ENCODE measurements at places on chromosomes 7 and 10.

DNA sequence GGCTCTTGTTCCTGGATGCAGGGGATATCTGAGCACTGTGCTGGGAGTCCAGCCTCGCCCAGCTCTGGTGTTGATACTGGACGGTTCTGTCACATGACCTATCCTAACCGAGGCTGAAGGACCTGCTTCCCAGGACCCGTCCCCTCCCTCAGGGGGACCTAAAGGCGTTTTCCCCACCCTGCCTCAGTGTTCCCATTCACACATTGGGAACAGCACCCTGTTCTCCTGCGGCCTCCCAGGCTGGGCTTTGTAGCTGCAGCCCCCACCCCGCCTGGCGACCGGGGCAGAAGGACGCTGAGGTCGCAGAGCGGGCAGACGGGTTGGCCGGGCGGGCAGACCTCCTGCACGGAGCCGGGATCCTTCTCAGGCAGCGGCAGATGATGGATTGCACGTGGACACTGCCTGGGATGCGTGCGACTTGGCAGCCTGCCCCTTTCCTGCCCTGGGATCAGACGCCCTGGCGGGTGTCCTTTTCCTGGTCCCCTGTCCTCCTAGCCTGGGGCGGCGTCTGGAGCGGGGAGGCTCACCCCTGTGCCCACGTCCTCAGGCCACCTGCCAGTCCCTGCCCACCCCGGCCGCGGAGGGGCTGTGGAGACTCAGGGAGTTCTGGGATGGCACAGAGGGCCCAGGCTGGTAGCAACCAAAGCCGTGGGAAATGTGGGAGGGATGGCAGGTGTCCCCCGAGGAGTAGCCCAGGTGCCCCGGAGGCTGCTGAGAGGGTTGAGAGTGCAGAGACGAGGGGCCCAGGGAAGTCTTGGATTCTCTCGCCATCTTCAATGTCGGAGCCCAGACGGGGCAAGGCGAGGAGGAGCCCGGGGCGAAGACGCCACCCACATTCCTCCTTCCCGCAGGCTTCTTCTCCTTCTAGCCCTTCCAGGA, 17.2 kb upstream of the PSMG3 start:
- DNase-seq: no peak

- peak; percentile 11 for DNase-seq
Measured at GRCh38 chr7:85829817-85830432, 643.1 kb upstream of the SEMA3D start.

DNA sequence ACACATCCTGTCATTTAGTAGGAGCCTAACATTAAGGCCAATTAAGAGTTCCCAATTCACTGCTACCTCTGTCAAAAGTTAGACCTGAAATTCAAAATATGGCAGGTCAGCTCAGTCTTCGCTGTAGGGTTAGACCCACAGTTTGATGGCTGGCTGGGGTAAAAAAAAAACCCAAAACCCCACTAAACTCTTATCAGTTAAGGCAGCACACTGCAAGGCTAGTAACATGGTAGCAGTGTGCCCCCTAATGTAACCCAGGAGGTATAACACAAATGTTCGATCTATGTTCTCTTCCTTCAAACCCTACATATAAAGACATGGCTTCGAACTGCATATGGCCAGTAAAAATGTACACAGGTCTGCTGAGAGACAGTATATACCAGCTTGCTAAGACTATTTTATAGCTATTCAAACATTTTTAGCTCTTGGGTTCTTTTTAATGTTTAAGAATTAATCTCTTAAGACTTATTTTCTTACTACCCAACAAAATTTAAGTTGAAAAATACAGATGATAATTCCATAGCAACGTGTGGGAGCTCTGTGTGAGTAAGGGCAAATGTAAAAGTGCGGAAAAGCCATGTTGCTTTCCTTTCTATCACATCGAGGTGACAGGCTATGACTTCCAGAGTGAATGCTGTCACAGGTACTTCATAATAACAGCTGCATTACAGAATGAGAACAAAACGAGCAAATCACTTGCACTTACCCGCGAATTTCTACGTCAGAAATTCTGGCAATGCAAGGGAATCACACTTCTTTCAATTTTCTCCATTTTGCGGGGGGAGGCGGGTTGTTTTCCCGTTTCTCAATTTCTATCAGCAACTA, 168.4 kb upstream of the IMMP2L start:
- no peak for DNase-seq

GRCh38 chr7:149715476-149715875, 57.9 kb downstream of the ZNF467 start:
- DNase-seq: no peak

DNA sequence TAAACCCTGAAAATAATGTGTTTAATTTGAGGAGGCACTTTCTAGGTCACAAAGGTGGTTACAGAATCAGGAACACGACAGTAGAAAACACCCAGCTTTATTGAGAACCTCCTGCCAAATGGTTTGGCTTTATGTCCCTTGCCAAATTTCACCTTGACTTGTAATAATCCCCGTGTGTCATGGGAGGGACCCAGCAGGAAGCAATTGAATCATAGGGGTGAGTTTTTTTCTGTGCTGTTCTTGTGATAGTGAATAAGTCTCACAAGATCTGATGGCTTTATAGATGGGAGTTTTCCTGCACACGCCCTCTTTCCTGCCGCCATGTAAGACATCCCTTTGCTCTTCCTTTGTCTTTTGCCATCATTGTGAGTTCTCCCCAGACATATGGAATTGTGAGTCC, 193.8 kb upstream of the KLF6 start:
- no peak for DNase-seq

GRCh38 chr7:48938539-48939295, 14.4 kb downstream of the CDC14C start:
- DNase-seq: no peak

- DNase-seq: no peak
Measured at GRCh38 chr7:39535720-39536119, 30.5 kb upstream of the YAE1 start.

GRCh38 chr7:104900525-104901239, 113.3 kb upstream of the KMT2E start:
- DNase-seq: no peak

- DNase-seq: no peak
Measured at GRCh38 chr10:97412891-97413304, 11.8 kb upstream of the RRP12 start.

- no peak for DNase-seq
Measured at GRCh38 chr7:79666472-79666871, 213.0 kb upstream of the MAGI2 start.

DNA sequence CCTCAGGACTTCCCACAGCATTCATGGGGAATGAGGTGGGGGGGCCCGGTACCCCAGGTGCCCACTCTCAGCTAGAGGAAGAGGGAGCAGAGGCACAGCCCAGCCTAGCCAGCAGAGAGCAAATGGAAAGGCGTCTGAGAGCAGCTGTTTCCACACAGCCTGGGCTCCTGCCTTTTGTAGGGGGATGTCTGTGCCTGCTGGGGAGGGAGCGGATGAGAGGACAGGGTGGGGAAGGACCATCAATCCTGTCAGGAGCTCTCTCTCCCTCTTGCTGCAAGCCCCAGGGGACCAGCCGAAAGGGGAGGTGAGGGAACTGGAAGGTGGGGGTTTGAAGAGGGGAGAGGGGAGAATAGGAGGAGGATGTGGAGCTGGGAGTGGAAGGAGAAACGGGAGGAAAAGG, at the start of gene PKD2L1:
Gene PKD2L1, minus strand, starts transcription at position 150 of the 400 bp plus-strand sequence. Its CDS starts 125 bp downstream, at position 25.
- DNase-seq: no peak

- DNase-seq: no peak
Measured at GRCh38 chr7:100120733-100121036, 1.3 kb downstream of the CNPY4 start.

GRCh38 chr10:97222326-97222961, 36.7 kb upstream of the SLIT1 start:
- no peak for DNase-seq

DNA sequence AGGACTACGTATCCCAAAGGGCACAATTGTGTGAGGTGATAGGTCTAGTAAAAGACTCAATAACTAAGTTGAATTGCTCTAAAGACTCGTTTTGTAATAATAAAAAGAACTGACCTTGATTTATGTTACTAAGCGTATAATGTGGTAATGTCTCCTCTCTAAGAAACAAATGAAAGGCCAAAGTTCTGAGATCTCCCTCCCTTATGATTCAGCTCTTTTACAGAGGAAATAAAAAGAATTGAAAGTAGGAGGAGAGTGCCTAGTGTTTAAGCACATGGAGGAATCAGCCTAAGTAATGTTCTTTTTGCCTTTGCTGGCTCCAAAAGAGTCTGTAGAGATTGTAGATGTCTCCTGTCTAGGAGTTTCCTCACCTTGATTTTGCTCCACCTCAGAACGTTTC, 98.0 kb downstream of the ARL4A start:
- no peak for DNase-seq

DNA sequence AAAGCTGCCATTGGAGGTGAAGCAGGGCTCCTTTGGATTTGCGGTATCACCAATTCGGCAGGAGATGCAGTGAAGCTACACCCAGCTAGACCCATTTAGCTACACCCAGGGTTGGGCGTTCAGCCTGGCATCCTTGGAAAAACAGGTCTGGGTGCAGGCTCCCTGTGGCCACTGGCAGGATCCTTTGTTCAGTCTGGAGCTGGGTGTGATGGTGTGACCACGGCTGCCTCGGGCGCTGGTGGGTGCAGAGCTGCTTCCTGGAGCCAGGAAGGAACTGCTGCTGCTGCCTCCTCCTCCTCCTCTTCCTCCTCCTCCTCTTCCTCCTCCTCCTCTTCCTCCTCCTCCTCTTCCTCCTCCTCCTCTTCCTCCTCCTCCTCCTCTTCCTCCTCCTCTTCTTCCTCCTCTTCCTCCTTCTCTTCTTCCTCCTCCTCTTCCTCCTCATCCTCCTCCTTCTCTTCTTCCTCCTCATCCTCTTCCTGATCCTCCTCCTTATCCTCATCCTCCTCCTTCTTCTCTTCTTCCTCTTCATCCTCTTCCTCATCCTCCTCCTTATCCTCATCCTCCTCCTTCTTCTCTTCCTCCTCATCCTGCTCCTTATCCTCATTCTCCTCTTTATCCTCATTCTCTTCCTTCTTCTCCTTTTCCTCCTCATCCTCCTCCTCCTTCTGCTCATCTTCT, 84.0 kb downstream of the GRK5 start:
- DNase-seq: no peak

GRCh38 chr7:77481615-77482014, 55.5 kb upstream of the PTPN12 start:
- no peak for DNase-seq

GRCh38 chr7:114026486-114027089, 107.8 kb upstream of the PPP1R3A start:
- peak; percentile 26 for DNase-seq

DNA sequence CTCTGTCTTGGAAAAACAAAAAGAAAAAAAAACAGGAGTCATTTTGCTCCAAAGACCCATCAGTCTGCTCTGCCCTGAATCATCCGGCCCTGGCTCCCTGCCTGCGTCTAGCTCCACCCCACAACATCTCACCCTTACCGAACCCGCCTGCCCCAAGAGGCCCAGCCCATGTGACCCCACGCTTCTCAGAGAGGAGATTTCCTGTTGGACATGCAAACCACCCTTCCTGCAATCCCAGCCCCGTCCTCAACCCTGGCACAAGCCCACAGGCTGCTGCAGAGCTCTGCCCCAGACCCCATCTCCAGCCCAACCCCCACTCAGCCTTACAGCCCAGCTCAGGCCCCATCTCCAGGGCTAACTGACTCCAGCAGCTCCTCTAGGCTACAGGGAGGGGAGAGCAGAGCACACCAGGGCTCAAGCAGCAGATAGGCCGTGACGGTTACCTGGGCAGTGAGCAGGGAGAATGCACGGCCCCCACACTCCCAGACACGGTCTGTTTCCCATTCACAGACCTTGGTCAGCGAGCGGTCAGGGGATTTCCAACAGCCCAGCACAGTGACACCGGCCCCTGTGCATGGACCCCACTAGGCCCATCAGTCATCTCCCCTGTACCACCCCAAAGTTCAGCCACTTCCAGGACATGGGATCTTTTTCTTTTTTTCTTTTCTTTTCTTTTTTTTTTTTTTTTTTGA, 69.9 kb upstream of the GTF2I start:
- peak; percentile 58 for DNase-seq

- DNase-seq: no peak
Measured at GRCh38 chr10:81248886-81249285, 626.1 kb upstream of the NRG3 start.

GRCh38 chr10:112507046-112507445, 60.0 kb downstream of the VTI1A start:
- no peak for DNase-seq

GRCh38 chr10:114566064-114566463, 92.0 kb downstream of the ABLIM1 start:
- no peak for DNase-seq

DNA sequence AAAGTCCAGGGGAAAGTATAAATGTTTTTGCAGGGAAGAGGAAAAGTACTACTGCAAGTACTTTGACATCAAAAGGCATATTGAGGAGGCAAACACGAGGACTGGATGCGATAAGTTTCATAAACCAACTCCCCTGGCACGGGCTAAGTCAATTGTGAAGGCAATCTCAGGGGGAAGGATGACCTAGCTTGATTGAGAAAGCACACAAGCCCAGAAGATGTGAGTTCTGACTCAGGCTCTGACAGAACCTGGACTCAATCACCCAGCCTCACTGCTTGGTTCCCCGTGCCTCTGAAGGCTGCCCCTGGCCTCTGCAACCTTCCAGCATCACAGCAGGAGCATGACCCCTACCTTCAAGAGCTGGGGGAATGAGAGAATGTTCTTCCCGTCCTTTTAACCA, 93.2 kb upstream of the ZNF438 start:
- DNase-seq: no peak

DNA sequence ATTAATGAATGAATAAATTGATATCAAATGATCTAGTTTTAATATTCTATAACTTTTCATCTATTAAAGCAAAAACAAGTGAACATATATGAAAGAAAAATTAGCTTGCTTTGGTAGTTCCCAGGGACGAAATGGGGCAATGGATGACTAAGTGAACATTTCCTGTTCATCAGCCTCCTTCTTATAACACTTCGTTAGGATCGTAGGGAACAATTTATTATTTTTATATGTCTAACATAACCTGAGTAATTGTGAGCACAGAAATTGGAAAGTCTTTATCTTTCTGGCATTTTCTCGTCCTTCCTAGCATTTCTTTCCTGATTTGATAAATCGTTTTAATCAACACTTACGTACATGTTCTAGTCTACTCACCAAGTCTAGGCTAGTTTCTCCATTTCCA, 59.1 kb upstream of the PPP1R3C start:
- no peak for DNase-seq

DNA sequence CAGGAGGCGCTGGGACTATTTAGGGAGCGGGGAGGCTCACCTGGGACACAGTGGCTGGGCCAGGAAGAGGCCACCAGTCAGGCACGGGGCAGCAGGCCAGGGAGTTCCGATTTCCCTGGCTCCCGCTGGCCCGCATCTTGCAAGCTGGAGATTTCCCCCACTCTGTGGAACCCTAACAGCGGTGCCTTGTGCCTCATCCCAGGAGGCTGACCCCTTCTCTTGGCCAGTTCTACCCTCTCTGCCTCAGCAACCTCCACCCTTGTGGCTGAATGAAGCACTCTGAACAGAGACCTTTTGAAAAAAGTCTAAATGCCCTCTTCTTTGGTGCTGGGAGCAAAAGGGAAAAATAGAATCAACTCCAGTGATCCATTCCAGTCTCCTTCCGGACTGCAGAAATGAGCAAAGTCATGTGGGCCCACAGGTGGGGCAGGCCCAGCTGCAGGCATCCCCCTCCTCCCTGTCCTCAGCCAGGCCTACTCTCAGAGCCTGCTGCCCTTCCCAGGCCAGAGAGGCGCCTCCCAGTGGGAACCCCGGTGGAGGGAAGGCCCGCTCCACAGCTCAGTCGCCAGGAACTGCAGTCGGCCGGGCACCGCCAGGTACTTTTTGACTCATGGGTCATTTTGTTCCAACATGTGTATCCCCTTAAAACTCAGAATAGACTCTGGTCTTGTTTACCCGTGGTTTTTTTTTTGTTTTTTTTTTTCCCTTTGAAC, 155.5 kb downstream of the ZNF248 start:
- DNase-seq: no peak

Measured in amniotic stem cell (primary cell).